Osteocyte (in vitro differentiated cells): ENCODE measurements at places on chromosomes 5 and 9. TPM values are rescaled to one million over a fixed set of nuclear protein-coding genes. Genes with fewer than 3 reads are reported as not detected.

Gene INSL4
- total RNA-seq = not detected in 2 replicates

Gene FOXD4L6
- total RNA-seq = not detected in 2 replicates

Gene PCDHGB7
- total RNA-seq = 6.2 and 8.8 TPM in 2 replicates

DNA sequence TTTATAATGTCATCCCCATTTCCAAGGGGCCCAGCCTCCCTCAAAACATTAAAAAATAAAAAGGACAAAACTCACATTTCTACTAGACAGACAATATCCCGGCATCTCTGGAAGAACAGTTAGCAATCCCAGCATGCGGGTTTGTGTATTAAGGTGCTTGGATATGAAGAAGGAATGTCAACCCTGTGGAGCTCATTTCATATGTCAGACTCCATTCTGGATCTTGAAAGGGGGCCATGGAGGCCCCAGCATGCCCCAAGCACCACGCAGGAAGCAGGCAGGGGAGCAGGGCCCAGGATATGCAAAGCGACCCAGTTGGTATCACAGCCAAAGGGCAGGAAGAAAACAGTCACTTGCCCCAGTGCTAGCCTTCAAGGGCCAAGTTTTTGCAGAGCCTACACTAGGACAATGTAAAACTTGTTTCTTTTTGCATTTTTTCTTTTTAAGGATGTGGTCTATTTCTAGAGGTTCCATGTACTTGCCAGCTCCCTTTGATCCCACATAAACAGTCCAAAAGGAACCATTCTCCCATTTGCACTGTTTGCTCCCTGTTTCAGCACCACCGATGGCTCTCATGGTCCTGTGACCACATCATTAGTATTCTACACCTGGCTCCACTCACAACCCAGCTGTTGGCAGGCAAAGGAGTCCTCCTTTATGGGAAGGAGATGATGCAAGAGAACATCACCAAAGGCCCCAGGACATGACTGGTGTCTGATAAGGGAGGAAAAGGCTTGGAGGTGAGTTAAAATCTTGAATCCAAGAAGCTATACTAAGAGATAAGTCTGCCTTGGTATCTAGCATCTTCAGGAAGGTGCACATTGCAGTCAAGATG, 58.3 kb downstream of the FGF1 start:
- no peak for DNase-seq

- DNase-seq = no peak
Observed at GRCh38 chr5:164372892-164373291, 867.5 kb downstream of the MAT2B start.

DNA sequence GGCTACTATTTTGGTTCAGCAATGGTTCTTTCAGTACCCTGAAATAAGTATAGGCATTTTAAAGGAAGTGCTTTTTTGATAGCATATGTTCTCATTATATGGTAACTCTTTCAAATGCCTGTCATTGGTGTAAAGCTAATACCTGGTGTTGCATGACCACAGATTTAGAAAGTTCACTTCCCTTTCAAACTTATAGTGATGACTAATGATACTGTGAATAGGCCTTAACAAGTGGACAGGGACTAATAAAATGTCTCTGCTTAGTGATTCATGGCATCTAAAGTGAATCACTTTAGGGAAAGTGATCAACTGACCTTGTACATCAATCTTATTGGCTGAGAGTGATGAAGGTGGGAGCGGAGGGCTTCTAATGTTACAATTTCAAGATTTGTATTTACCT, 21.6 kb downstream of the MRPL22 start:
- no peak for DNase-seq
